Karpas-422 (cell line): ENCODE measurements at places on chromosomes 1 and 21. TPM values are rescaled to one million over a fixed set of nuclear protein-coding genes. Genes with fewer than 3 reads are reported as not detected.

DNA sequence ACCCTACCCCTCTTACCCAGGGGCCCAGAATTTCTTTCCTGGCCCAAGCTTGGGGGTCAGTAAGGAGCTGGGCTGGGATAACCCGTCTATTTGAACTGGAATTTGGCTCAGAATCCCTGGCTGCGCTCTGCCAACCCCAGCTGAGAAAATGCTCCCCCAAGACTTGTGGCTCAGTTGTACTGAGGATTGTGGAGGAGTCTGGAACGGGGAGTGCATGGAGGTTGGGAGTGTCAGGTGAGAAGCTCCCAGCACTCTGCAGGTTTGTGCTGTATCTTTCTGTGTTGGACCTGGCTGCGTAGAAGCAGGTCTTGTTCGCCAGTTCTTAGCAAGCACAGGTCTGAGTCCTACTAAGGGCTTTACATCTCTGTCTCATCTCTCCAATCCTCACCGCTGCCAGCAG, 1.6 kb downstream of the TCEA3 start:
- no peak for DNase-seq

The NES gene
- not detected in 2 replicates for total RNA-seq

DNA sequence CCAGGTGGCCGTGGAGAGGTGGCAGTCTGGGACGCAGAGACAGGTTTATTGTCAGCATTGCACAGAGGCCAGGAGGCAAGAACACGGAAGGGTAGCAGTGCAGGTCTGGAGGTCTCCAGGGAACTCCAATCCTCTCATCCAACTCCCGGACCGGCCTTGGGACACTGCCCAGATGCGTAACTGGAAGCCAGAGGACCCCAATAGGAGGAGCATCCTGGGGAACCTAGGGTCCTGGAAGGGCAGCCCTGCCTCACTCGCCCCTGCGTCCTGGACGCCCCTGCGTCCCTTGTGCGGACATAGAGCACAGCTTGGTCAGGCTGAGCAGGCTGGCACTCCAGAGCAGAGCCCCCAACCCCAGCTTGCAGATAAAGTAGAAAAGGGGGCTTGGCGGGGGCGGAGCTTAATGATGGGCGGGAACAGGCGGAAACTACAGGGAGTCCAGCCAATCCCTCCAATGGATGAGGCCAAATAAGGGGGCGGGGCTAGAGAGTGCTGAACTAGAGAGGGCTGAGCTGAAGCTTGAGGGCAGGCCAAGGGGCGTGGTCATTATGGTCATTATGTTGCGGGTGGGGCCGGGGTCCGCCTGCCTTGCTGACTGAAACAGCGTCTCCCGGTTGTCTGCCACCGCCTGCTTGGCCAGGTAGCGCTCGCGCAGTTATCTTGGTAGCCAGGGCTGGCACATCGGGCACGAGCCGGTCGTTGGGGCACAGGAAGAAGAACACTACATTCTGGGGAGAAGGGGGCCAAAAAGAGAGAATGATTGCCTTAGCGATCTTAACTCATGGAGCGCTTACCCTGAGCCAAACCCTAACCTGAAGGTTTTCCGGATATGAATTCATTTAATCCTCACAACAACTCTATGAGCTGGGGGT, 3.7 kb upstream of the ARHGEF19 start:
- DNase-seq, result peak; percentile 80

The ACTL8 gene
- total RNA-seq, result 0.11 TPM in 1 of 2 replicates, not detected in the other

The PSRC1 gene
- 6.3 and 24.2 TPM in 2 replicates for total RNA-seq

DNA sequence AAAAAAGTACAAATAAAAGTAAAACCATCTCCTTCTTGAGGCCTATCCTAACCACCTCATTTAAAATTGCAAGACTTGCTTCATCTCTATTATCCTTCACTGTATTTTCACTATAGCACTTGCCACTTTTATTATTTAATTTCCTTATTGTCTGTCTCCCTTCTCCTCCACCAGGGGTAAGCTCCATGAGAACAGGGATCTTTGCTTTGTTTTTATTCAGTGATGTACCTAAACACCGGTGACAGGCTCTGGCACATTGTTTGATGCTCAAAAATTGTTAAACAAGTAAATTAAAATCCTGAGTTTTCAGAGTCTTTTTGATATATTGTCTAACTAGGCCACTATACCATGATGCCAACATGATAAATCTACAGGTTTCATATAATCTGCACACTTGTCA, 17.2 kb upstream of the SPEN start:
- DNase-seq, result no peak

DNA sequence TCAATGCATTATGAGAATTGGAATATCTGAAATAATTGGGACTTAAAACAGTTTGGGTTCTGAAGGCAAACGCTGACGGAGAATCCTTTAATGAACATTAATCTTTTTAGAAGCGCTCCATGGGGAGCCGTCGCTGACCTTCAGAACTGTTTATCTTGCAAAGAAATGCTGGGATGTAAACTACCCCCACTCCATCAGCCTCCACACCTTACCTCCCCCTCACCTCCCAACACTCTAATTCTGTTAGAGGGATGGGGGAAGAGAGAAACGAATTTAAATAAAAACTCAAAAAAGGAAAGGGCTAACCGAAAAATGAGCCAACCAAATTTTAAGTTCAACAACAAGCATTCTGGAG, 44.1 kb upstream of the DNAJC6 start:
- no peak for DNase-seq

The NHLH2 gene
- not detected in 2 replicates for total RNA-seq

GRCh38 chr1:7120863-7121621, 335.8 kb downstream of the CAMTA1 start:
- peak; percentile 82 for DNase-seq

- DNase-seq, result no peak
Measured at GRCh38 chr1:233094691-233095090, 144.3 kb downstream of the NTPCR start.

The KRTAP13-2 gene
- total RNA-seq, result not detected in 2 replicates

DNA sequence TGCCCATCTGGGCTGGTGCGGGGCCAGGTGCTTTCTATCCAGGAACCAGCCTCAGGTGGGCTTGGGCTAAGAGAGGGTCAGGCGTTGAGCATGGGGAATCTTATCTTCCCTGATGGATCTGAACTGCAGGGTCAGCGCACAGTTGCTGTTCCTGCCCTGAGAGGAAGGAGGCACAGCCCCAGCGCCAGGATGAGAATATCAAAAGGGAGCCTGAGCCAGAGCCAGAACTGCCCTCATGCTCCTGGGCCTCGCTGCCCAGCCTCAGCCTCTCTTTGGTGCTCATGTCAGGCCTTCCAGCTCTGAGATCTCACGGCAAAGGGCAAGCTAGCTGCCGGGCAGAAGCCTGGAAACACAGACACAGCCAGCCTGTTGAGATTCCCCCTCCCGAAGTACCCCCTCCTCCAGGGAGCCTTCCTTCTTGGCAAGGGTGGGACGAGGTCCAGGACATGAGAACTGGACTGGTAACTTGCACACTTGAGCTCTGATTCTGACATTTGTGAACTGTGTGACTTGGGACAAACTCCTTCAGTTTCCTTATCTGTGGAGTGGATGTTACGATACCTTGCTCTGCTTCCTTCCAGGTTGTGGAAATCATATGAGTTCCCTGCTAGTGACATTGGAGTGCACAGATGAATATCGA, 1.2 kb upstream of the LAD1 start:
- no peak for DNase-seq

The SRP9 gene
- 105 and 245 TPM in 2 replicates for total RNA-seq

The HES3 gene
- not detected in 2 replicates for total RNA-seq

DNA sequence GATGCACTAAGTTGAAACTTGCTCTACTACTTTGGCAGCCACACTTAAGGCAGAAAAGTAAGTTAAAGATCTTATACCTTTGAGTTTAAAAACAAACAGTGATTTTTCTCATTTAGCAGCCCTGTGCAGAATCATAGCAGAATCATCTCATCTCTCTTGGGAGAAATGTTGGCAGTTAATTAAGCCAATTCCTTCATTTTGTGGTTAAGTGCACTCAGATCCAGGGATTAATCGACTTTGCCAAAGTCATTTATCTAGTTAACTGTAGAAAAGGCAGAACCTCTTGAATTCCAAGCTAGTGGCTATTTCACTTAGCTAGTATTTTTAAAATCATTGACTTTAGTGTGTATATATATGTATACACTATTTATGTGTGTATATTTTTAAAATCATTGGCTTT, 125.0 kb downstream of the GPR52 start:
- DNase-seq, result no peak

GRCh38 chr1:14923727-14924452, 229.7 kb upstream of the TMEM51 start:
- DNase-seq, result no peak

DNA sequence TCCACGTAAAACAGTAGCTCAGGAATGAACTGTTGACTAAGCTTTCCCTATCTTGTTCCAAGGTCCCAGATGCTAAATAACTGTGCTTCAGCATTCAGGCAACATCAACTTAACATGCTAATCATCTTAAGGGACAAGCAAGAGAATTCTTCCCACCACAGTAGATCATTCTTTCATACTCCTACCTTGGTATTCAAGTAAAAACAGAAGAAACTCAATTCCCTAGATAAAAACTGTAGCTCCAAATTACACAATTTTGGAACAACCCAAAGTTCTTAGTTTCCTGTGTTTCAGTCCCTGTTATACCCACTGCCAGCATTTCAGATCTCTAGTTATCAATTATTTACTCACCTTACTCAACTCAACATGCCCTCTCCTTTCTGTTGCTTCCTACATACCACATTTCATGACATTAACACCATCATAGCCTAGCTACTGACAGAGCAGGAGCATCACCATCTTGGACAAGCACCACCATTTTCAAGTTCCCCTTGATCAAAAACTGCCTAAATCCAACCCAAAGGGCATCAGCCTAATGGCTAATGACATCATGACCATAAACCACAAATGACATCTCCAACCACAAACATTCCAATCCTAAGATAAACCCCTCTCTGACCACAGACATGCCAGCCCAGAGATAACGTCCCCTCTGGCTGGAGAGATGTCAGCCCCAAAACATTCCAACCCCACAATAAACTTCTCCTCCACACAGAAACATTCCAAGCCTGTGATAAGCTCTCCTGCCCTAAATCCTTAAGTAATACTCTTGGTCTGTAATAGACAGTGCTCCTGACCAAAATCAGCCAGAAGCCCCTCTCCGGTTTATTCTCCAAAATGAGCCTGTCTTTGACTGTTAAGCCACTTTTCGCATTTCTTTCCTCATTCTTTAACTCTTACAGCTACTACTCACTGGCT, 191.2 kb downstream of the RERE start:
- DNase-seq, result no peak

DNA sequence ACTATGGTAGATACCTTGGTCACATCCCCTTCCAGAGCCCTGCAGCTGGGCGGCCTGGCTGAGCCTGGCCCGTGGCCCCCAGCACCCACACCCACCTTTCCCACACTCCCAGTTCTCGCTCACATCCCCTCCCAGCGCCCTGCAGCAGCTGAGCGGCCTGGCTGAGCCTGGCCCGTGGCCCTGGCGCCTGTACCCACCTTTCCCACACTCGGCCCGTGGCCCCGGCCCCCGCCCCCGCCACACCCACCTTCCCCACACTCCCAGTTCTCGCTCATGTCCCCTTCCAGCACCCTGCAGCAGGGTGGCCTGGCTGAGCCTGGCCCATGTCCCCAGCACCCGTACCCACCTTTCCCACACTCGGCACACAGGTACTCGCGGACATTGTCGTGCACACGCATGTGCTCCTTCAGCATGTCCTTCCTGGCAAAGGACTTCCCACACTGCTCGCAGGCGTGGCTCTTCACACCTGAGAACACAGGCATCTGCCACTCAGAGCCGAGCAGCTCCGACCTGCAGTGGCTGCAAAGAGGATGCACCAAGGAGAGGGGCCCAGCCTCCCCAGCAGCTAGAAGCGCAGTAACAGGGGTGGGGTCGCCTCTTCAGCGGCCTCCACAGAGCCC, 52.5 kb upstream of the RIPK4 start:
- DNase-seq, result no peak

The PRCC gene
- total RNA-seq, result 39.6 and 50.0 TPM in 2 replicates

- no peak for DNase-seq
Measured at GRCh38 chr1:30977105-30977504, 68.5 kb upstream of the SDC3 start.

The C8A gene
- not detected in 2 replicates for total RNA-seq

DNA sequence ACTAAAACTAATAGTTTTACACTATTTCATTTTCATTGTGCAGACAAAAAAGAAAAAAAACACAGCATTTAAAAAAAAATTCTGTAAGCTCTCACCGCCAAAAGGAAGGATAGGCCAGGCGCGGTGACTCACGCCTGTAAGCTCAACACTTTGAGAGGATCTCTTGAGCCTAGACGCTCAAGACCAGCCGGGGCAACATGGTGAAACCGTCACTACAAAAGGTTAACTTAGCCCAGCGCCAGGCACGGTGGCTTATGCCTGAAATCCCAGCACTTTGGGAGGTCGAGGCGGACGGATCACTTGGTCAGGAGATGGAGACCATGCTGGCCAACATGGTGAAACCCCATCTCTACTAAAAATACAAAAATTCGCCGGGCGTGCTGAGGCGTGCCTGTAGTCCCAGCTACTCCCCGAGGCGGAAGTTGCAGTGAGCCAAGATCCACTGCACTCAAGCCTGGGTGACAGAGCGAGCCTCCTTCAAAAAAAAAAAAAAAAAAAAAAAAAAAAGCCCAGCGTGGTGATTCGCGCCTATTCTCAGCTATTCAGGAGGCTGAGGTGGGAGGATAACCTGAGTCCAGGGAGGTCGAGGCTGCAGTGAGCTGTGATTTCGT, 14.3 kb upstream of the SPEN start:
- DNase-seq, result peak; percentile 93

DNA sequence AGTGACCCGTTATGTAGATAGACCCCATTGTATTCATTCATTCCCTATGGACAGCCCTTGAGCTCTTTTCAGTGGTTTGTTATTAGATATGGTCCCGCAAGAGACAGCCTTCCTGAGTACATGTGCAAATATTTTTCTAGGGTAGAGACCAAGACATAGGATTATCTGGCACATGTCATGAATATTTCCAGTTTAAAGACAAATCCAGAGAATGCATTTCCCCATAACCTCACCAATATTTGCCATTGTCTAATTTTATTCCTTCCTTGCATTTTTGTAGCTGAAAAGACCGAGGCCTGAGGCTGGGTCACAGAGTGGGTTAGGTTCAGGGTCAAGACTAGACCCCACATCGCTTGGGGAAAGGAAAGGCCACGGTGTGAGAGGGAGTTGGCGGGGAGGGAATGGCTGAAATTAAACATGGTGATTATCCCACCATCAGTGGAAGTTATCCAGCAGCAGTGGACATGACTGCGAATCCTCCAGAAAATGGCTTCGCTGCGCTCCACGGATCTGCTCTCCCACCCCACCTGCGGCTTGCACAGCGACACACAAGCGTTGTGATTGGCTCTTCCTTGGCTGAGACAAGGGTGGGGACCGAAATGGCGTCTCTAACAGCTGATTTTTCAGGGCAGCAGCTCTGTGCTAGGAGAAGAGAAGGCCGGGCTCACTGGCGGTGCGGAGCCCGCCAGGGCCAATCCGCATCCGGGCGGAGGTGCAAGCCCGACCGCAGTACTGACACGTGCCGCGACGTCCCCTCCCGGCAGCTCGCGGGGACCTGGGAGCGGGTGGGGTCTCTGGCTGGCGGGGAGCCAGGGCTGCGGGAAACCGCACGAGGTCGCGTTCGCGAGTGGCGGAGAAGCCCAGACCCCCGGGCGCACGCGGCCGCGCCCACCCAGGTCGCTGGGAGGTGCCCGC, 16.1 kb upstream of the STMN1 start:
- DNase-seq, result no peak

GRCh38 chr1:228911225-228912210, 176.2 kb downstream of the RHOU start:
- no peak for DNase-seq
